ENCODE measurements at places on chromosomes 6 and 20.
A peak's percentile ranks its signal among the peaks of the same experiment; 100 is the strongest.

GRCh38 chr6:31205638-31206037, 35.2 kb upstream of the POU5F1 start:
- DNase-seq, result no peak

DNA sequence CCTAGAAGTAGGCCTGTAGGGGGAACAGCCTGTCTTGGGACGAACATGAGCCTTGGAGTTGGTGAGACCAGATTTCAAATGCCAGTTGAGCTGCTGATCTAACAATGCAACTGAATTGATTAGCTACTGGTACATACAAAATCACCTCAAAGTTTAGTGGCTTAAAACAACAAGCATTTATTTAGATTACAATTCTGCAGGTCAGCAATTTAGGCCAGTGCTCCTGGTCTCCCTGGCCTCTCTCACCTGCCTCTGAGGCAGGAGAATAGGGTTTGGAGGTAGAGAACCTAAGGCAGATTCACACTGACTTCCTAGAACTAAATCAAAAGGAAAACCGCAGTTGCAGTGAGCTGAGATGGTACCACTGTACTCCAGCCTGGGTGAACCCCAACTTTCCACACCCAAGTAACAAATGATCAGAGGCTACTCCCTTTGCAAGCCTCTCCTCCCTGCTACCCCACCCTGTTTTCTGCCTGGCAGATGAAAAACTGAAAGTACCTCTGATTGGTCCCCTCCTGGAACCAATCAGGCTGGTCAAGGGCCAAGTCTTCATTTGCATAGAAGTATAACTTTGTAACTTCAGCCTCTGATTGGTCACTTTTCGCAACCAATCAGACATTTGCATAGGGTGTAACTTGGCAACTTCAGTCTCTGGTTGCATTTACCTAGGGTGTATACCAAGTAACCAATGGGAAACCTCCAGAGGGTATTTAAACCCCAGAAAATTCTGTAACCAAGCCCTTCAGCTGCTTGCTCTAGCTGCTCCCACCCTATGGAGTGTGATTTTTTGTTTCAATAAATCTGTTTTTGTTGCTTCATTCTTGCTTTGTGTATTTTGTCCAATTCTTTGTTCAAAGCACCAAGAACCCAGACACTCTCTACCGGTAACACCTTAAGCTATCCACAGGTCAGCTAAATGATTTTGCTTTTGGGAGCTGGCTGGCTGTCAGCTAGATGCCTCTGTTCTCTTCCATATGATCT, 8.1 kb upstream of the UBR2 start:
- peak; percentile 62 for DNase-seq

- DNase-seq, result peak; percentile 56
Observed at GRCh38 chr6:28811873-28812272, 111.9 kb downstream of the TRIM27 start.

DNA sequence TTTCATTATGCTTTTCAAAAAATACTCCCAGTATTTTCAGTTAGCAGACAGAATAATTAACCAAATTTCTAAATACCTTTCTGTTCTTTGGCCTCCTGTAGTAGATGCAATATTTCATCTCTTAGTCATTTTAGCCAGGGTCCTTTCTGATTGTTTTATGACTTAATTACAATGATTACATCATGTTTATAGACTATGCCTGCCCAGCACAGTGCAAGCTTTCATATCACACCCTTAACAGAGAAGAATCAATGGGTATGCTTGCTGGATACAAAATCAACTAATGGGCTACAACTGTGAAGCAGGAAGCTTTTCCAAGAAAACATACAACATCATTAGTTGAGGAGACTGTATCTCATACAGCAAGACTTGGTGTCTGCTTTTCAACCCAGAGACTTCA, 119.8 kb upstream of the NRSN1 start:
- no peak for DNase-seq

DNA sequence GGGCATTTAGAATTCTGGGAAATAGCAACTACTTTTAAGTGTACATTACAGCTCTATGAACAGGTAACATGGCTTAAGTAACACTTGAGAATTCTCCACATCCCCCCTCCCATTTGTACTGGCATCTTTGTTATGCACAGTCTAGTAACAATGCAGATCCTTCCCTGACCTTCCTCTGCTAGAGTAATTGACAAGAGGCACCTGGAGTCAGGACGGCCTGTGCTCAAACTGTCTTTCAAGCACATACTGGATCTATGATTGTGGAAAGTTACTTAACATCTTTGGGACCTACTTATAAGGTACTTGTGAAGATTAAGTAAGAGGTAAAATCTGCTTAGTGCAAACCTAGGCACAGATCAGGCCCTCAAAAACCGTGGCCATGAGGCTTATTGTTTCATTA, 21.9 kb upstream of the GSTA3 start:
- DNase-seq, result peak; percentile 73

- no peak for DNase-seq
Observed at GRCh38 chr6:90199900-90200299, 96.7 kb downstream of the BACH2 start.

DNA sequence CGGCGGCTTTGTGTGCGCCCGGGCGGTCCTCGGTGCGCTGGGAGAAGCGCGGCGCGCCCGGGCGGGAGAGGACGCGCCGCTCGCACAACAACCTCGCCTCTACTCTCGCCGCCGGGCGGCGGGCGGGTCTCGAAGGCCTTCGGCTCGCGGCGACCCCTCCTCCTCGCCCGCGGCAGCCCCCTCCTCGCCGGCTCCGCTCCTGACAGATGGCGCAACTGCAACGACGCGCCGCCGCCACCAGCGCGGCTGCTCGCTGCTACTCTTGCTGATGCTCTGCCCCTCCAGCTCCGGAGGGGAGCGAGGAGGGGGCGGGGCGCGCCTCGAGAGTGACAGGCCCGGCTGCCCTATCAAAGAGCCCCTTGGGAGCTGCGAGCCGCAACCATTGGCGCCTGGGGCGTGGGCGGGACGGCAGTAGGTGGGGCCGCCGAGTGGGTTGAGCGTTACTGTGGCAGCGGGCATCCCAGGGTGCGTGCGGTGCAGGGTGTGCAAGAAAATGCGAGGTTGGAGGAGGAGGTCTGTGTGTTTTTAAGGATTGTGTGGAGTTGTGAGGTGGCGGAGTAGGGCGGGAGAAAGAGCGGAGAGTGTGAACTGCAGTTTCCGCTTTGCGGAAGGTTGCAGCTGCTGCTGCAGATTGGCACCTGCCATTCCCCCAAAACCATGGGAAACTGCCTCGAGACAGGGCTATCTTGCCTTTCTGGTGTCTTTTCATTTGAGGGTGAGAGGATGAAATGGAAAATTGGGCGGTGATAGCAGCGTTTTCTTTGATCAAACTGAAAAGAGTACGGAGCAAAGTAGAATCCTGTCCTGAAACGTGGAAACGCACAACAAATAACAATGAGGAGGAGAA, at the start of gene FYN:
TSS of gene FYN (minus strand) at position 275 of the 847 bp plus-strand sequence. CDS start 153,401 bp downstream, outside the sequence.
- peak; percentile 99 for DNase-seq

DNA sequence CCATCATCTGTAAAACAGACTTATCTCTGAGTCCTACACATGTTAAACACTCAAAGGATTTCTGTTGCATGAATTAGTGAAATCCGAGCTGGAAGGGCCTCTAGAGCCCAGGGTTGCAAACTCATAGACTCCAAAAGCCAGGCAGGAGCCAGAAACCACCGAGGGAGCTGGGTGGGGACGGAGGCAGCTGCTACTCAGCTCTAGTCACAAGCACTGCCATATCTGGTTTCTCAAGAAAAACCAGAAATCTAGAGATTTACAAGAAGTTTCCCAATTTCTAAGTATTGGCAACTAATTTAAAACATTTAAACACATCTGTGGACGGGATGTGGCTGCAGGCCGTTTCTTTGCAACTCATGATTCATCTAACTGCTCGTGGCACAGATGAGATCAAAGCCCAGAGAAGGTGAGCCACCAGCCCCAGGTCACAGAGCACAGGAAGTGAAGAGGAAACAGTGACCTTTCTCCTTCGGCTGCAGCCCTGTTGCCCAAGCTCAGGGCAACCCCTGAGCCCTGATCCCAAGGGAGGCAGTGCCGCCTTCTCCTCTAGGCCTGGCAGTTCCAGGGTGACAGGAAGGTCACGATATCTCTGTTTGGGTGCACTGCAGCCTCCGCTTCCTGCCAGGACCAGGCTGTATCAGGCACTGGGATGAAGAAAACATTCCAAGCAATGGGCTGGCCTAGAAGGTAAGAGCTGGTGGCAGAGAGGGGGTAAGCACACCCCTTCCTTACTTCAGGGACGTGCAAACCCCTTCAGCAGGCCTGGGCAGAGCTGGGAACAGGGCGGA, 26.4 kb upstream of the PTGIS start:
- DNase-seq, result no peak

Measured in GM23338 (cell line).